ENCODE measurements at places on chromosomes 13 and 19.

GRCh38 chr13:50365408-50366391 lies 350.5 kb downstream of the KCNRG start:
- DNase-seq = peak; percentile 6

DNA sequence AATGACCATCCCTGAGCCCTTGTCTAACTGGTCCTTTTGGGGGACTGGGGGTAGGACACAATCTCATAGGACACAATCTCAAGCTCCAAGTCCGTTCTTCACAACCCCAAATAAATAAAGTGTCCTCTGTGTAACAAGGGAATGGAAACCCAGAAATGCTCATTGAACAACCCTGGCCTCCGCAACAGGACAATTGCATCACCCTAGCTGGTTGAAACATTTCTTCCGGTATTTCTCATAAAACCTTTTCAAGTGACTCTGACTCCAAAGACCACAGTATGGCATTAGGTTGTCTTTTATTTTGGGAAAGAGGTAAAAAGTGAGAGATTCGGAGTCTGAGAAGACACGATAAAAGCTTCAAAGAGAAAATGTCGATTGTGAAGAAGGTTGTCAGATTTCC lies 186.6 kb downstream of the ZNF536 start:
- DNase-seq = no peak

GRCh38 chr13:66887088-66887487 lies 343.0 kb downstream of the PCDH9 start:
- no peak for DNase-seq

- DNase-seq = no peak
Observed at GRCh38 chr13:77893066-77893465, 25.6 kb downstream of the EDNRB start.

DNA sequence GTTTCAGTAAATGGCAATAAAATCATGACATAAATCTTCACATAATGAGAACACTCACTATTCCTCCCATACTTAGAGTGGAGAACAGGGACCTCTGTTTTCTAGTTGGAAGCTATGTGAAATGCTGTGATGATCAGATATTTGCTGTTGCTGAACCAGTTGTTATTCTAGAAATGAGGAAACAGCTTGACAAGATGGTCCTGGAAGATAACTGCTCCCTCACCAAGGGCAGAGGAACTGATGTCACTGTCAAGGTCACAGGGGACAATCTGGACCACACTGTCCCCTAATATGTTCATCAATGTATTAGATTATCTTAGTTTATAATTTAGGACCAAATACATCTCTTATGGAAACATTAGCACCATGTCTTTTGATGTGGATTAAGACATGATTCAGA lies 1173.3 kb downstream of the PCDH17 start:
- DNase-seq = no peak

- DNase-seq = peak; percentile 48
Observed at GRCh38 chr13:20475927-20476691, 49.5 kb downstream of the CRYL1 start.

GRCh38 chr13:29547153-29547552 lies 48.3 kb downstream of the SLC7A1 start:
- no peak for DNase-seq

DNA sequence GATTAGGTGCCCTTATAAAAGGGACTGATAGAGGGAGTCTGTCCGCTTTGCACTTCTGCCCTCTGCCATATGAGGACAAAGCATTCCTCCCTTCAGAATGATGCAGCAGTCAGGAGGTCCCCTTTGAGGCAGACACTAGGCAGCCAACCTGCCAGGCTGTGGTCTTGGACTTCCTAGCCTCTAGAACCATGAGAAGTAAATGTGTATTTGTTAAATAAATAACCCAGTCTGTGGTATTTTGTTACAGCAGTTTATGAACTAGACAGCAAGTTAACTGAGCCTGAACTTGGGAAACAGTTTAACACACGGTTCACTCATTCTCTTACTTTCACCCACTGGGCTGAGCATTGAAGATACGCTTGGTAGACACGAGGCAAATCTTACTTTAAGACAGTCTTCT lies 313.2 kb downstream of the UQCRFS1 start:
- DNase-seq = no peak

- DNase-seq = no peak
Observed at GRCh38 chr13:84029396-84029795, 147.1 kb upstream of the SLITRK1 start.

- DNase-seq = no peak
Observed at GRCh38 chr13:40518481-40518882, 148.0 kb downstream of the FOXO1 start.

DNA sequence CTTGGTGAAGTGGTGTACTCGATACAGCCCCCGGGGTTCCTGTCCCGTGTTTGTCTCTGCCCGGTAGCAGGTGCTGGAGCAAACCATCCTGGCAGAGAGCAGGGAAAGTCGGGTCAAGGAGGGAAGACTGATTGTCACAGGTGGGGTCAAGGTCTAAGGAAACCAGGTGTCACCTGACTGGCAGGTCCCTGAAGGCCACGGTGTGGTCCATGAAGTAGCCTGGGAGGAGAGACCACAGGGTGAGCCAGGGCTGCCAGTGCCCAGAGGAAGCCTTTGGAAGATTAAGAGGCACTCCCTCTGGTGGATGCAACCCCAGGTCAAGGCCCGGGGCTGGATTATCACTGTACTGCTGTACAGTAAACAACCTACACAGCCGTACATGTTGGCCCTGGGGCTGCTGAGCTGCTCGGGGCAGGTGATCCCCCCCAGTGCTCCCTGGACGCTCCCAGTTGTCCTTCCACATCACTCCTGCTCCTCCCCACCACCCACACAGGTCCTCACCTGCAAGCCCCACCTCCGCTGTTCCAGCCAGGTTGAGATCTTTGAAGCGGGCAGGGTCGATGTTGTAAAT lies 6.0 kb upstream of the CCER2 start:
- no peak for DNase-seq

DNA sequence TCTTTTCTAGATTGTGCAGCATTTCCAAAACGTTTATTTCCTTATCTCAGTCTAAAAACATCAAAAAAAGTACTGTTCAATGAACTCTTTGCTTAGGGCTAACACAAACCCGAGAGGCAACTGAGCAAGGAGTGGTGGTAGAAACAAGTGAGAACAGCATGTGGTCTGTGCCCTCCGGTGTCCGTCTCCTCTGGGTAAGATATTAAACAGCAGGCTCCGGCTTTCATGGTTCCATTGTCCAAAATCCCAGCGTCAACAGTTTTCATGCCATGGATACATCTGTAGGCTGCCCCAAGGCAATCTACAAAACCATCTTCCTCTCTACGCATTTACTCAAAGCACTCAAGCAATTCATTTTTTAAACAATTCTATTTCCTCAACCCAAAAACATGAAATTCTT lies 22.8 kb downstream of the DCLK1 start:
- DNase-seq = no peak

GRCh38 chr13:93758575-93758974 lies 532.0 kb downstream of the GPC6 start:
- no peak for DNase-seq

DNA sequence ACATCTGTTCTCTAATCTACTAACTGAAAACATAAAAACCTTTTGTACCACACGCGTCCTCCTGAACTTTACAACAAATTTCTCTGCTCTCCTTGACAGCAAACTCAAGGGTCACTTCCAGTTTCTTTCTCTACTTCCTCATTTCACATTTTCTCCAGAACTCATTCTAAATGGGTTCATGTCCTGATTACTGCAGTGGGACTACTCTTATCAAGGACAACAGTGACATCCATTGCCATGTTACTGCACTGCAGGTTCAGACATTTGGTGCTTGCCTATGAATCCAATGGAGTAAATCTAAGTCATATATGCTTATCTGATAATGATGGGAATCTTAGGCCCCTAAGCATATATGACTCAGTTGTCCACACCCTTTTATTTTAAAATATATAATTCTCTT lies 35.3 kb downstream of the FPR3 start:
- no peak for DNase-seq

DNA sequence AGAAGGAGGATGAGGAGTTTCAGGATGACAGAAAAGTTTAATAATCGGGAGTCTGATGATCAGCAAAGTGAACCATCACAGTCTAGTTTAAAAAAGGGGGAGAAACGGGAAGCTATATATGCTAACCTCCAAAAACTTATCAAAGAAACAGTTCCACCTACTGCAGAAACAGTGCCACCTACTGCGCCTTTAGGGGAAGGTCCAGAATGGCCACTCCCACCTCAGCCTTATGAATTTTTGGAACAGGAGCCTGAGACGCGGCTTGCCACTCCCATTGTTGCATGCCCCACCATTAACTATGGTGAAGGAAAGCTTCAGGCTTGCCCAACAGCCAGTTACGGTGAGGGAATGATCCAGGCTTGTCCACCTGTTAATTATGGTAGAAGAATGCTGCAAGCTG lies 929.0 kb downstream of the SLITRK6 start:
- no peak for DNase-seq

- DNase-seq = no peak
Observed at GRCh38 chr13:69857183-69857821, 250.3 kb upstream of the ATXN8OS start.

DNA sequence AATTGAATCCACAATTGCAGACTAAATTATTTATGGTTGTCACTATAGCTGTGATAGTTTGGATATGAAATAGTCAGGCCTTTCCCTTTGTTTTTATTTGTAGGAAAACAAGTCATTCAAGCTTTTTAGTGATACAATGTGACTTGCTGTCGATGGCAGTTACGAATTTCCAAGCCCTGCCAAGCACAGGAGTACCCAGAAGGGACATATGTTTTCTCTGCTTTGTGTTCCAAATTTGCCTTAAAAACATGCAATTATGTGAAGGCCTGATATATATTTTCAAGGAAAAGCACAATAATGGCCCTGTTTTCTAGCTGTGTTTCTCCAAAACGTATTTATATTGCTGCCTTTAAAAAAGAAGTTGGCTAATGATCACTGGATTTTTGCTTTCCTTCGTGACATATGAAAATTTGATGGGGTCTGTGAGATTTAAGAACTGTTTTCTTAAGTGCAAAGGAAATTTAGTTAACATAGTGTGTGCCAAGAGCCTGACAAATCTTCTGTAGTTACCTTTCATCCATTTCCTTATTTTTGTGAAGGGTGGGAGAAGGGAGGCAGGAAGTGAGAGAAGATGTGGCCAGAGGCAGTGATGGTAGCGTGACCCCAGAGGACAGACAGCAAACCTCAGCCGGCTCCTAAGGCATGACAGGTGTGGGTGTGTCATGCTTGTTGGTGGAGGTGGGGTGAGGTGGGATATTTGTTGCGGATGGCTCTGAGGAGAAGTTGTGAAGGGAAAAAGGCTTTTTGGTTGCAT lies 79.6 kb downstream of the TEX26 start:
- DNase-seq = no peak

GRCh38 chr19:10143681-10144080 lies 24.0 kb upstream of the EIF3G start:
- no peak for DNase-seq

DNA sequence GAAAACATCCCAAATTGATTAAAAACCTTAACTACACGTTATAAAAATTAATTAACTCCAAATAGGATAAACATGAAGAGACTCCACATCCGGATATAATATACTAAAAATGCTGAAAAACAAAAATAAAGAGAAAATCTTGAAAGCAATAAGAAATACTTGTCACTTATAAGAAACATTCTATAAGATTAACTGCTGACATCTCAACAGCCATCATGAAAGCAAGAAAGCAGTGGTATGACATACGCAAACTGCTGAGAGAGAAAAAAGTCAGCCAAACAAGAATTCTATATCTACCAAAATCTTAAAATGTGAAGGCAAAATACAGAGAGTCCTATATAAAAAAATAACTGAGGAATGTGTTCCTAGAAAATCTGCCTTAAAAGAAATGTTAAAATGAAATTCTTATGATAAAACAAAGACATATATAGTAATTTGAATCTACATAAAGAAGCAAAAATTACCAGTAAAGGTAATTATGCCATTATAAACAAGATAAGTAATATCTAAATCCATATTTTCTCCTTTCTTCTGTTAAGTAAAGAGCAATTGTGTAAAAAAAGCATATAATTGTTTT lies 1851.1 kb downstream of the PCDH9 start:
- DNase-seq = no peak

DNA sequence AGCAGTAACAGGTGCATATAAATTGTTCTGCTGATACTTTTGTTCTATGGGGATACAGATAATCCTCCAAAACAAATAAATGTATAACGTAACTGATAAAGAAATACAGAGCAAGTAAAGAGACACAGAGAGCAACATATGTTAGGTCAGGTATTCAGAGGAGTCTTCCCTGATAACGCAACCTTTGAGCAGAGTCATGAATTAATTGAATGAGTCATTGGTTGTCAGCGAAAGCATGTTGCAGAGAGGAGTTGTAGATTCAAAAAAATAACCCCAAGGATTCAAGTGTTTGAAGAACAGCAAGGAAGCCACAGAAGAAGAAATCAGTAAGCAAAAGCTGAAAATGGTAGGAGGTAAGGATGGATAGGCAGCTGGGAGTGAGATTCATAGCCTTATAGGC lies 245.2 kb downstream of the TBC1D4 start:
- DNase-seq = no peak

- no peak for DNase-seq
Observed at GRCh38 chr13:59846845-59847620, 316.7 kb downstream of the DIAPH3 start.

DNA sequence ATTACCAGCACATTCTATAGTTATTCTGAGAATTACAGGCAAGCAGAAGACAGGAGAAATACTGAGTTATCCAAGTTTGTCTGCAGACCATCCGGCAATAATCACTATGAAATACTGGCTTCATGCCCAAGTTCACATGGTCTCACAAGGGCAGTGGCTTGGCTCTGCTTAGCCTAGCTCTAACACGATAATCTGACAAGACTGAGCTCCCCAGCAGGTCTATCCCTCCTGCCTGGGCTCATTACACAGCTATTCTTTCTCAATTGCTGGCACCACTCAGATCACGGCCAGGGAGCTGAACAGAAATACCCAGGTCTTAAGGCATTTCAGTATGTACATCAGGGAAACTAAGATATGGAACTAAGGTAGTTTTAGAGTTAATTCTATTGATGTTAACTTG lies 361.6 kb upstream of the PCDH20 start:
- DNase-seq = no peak

GRCh38 chr13:84784443-84785153 lies 902.3 kb upstream of the SLITRK1 start:
- no peak for DNase-seq

DNA sequence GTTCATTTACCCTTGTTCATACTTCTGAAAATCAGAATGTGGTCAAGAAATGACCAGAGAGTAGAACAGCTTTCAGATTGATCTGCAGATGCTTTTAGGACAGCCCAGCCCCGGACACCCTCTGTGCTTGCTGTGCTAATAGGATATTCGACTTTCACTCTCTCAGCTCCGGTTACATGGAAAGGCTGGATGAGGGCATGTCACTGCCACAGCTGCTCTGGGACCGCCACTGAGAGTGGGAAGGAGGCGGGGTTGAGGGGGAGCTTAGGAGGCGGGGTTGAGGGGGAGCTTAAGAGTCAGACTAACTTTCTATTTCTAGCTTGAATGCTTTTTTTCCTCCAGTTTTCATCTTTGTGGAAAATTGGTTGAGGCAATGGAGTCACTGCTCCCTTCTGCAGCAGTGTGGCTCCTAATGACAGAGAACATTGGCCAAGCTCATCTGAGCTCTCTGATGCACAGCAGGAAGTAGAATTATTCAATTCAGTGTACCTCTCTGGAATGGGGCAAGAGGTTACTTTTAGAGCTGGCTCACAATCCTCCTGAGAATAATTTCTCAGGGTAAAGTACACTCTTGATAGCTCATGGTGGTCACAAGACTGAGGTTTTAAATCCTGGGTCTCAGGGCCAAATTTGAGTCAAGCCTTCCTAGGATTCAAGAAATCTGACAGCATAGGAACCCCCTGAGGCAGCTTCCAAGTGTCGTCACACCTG lies 74.6 kb upstream of the NPAS1 start:
- DNase-seq = no peak

GRCh38 chr13:28641600-28641926 lies 17.4 kb upstream of the POMP start:
- DNase-seq = no peak

- no peak for DNase-seq
Observed at GRCh38 chr13:35014606-35015213, 72.6 kb downstream of the NBEA start.

All from activated CD4-positive, CD25-positive, alpha-beta regulatory T cell (primary cell).